ENCODE measurements at places on chromosomes 2 and 18.

GRCh38 chr2:185374878-185375277 lies 363.7 kb upstream of the FSIP2 start:
- DNase-seq, result peak; percentile 33

- DNase-seq, result peak; percentile 64
Measured at GRCh38 chr2:133286326-133286922, 281.8 kb downstream of the NCKAP5 start.

GRCh38 chr2:38450509-38450908 lies 73.4 kb upstream of the ATL2 start:
- no peak for DNase-seq

GRCh38 chr2:211611061-211611518 lies 927.5 kb downstream of the ERBB4 start:
- no peak for DNase-seq

DNA sequence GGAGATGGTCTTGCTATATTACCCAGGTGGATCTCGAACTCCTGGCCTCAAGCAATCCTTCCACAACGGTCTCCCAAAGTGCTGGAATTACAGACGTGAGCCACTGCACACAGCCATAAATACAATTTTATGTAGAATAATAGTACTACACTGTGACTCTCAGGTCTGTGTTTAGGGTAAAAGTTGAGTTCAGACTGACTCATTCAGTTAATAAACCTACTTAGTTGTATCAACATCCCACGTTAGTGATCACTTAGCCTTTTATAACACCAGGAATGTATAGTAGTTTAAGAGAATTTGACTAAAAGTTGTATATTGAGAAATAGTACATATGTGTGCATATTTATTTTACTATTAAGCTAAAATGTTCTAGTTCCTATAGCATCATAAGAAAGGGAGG lies 237.5 kb downstream of the PHLPP1 start:
- DNase-seq, result no peak

DNA sequence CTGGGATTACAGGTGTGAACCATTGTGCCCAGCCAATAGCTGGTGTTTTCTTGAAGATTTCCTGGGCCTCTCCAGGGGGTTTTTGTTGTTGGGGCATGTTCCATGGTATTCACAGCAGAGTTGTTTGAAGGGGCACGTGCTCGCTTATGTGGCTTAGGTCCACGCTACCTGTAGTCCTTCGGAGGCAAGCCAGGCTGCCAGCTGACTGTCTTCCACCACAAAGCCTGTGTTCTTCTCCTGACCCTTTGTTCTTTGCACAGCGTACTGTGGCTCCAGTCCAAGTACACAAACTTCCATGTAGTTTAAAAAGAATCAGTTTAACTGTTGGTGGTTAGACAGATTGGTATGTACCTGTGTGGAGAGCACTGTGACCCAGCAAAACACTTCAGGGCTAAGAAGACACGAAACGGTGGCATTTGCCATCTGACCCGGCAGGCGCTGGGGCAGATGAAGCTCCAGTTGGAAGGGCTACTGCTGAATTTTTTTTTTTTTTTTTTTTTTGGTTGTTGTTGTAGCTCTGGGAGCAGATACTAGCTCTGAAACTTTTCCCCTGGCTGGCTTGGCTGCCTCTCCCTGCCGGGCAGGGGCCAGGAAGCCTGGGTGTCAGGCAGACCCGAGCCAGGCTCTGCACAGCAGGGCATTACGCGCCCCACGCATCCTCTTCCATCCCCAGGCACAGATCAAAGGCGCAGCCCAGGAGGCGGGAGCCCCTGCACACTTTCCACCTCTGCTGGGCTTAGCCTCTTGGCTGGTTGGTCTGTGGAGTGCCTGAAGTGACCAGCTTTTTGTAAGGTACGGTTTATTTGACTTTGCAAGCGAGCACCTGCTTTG lies 5.7 kb downstream of the GREB1 start:
- no peak for DNase-seq
